ENCODE measurements at places on chromosomes 6 and 20. TPM values are rescaled to one million over a fixed set of nuclear protein-coding genes. Genes with fewer than 3 reads are reported as not detected.

Gene TRIM38
- total RNA-seq, result 12.7 TPM

Gene HTR1E
- total RNA-seq, result 0.93 TPM

Gene TUBB2A
- total RNA-seq, result 81.5 TPM

Gene MCCD1
- 9.8 TPM for total RNA-seq

Gene SAMD5
- total RNA-seq, result 12.5 TPM

Gene GJA10
- total RNA-seq, result not detected

Gene SLC22A16
- total RNA-seq, result 1.2 TPM

All from metanephros (tissue), 2 donors.